Progenitor cell of endocrine pancreas (in vitro differentiated cells): ENCODE measurements at places on chromosomes 3 and 15.

- no peak for DNase-seq
These were observed 1.1 kb downstream of the GORASP1 start for GRCh38 chr3:39106281-39106811.

DNA sequence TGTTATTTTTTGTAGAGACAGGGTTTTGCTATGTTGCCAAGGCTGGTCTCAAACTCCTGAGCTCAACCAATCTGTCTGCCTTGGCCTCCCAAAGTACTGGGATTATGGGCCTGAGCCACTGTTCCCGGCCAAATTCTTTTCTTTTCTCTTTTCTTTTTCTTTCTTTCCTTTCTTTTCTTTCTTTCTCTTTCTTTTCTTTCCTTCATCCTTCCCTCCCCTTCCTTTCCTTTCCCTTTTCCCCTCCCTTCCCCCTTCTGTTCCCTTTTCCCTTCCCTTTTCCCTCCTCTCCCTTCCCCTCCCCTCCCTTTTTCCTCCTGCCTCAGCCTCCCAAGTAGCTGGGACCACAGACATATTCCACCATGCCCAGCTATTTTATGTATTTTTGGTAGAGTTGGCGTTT, 3.1 kb upstream of the ARF4 start:
- DNase-seq = no peak

DNA sequence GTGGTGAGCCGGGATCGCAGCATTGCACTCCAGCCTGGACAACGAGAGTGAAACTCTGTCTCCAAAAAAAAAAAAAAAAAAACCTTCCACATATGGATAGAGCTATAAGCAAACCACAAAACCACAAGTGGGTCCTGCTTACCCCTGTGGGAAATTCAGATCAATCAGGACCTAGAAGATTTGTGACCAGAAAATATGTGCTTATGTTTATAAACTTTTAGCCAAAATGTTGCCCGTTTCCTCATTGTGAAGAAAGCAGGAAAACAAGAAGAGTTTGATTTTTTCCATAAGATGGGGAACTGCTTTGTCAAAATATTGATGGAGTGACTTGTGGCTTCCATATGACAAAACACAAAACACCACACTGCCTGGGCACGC, 3.4 kb upstream of the SLC25A38 start:
- DNase-seq = no peak

DNA sequence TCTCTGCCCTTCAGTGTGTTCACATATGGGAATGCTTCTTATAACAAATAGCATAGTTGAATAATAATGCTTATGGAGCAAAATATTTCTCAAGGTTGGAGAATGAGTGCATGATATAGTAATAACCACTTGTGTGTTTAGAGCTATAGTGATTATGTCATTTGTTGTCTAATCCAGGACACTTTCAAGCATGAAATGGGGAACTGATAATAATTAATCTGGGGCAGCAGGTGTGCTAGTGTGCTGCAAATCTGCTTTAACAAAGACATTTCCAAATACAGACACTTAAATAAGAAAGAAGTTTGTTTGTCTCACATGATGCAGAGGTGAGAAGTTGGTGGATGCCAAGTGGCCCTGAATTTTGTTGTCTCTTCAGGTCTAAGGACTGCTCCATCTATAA, 579.3 kb upstream of the GRM7 start:
- no peak for DNase-seq

DNA sequence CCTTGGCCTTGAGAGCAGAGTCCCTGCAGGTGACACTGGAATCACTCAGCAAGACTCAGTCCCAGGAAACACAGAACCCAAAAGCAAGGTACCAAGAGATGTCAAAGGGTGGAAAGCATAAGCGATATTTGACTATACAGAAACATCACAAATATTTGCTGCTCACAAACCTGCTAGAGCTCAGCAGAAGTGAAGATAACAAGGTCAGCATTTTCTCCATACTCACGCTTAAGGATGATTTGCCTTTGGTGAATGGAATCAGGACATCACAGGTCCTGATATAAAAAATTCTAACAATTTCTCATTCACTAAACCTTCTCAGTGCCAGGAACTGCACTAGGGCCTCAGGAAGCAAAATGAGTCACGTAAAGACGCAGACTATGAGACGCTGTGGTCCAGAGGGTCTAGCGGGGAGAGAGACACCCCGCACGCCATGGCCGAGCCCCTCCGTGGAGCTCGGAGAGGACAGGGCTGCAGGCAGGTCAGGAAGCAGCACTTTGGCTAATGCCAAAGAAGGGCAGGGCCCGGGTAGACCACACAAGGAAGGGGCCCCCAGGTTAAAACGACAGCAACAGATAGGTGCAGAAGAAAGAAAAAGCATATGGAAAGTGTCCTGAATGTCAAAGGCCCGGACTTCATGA, 10.7 kb downstream of the PCSK6 start:
- no peak for DNase-seq

- DNase-seq = no peak
These were observed 198.0 kb upstream of the NR2E3 start for GRCh38 chr15:71612397-71612722.

GRCh38 chr3:179608931-179609720, 4.5 kb downstream of the NDUFB5 start:
- no peak for DNase-seq

DNA sequence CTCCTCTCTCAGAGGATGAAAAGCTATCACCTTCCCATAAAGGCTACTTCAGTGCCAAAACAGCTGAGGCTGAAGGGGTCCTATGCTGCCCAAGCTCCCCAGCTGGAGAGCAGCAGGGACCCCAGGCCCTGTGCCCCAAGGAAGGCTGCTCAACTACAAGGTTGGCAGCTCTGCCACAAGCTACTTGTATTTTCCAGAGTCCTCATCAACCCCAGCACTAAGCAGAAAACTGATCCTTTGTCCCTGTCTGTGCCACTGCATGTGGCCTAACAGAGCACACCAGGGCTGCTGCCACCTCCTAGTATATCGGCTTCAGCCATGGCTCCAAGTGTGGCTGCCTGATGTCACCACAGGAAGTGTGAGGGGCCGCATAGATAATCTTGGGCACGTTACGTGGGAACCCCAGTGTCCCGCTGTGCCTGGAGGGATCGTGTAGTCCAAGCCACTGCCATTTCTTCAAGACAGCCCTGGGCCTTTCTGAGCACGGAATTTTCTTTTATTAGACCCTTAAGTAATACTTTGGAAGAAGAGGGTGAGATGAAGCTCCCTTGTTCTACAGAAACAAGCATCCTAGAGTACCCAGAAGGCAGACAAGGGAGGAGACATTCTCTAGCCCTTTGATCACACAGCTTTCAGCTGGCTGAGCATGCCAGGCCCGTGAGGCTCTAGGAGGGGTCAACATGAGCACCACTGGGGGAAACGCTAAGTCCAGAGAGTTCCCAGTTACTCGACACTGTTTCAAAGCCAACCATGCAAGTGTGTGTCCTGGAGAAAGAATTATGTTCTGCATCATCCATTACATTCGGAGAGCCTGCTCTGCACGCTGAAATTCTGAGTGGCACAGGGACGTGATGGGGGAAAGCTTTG, 60.7 kb downstream of the CAPN7 start:
- DNase-seq = no peak

DNA sequence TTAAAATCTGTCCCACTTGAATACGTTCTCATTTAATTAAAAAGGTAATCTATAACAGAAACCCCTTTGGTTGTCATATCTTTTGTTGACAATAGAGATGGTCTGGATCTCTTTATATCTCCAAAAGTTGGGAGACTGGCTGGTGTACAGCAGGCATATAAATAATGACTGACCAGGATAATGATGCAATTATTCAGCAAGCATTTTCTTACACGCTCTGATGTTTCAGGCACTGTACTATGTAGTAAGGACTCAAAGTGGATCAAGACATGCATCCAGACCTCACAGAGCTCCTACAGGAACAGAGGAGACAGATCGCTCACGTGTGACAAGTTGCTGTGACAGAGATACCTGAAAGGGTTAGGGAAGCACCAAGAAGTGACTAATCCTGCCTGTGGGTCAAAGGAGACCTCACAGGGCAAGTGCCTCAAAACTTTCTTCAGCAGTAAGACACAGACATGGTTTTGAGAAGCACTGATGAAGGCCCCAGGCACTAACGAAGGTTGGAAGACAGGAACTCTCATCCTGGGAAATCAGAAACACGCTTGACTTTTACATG, 25.7 kb downstream of the VPS39 start:
- no peak for DNase-seq
